Stimulated activated CD8-positive, alpha-beta memory T cell treated with anti-CD3 and anti-CD28 coated beads, Interleukin-7, amount 100 ng/mL, for 4 hours (primary cell): ENCODE measurements at places on chromosomes 1 and 21.

- DNase-seq = no peak
Measured at GRCh38 chr1:232249861-232250777, 379.8 kb downstream of the SIPA1L2 start.

DNA sequence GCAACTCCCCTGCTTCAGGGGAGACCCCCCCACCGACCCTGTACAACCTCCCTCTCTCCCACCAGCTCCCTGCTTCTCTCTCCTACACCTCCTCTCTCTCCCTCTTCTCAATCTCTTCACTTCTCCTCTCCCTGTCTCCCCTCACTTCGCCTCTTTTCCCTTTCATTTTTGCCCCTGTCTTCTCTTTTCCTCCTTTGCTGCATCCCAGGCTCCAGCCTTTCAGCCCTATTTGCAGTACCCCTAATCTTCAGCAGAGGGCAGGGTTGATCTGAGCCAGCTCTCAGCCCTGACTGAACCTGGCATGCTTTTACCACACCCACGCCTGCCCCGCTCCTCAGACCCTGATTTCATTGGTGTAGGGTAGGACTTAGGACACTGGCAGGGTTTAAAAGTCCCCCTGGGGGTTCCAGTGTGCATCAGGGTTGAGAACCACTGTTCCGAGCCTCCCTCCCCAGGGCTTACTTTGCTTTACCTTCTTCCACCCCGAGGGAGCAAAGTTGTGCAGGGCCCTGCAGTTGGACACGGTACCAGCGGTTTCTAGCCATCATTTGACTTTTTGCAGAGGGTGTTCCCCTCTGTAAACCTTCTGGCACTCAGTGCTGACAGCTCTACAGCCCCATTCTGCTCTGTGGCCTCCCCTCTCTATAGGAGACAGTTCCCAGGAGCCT is 67.3 kb upstream of the CNTN2 start:
- DNase-seq = no peak

GRCh38 chr1:12368646-12369045 is 138.8 kb downstream of the VPS13D start:
- no peak for DNase-seq

DNA sequence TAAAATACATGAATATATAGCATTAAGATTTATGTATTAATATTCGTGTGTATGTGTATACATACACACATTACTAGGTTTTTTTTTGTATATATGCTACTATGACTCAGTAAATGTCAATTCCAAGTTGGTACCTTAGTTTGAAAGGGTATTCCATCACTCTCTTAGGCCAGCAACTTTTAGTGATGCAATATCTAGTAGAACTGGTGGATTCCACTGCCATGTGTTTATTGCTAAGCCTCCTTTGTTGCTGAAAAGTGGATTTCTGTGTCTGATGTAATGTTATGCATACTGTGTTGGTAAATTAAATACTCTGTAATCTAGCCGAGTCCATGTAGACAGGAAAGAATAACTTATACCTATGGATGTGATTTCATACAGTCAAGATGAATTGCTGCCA is 16.9 kb upstream of the COL11A1 start:
- no peak for DNase-seq

DNA sequence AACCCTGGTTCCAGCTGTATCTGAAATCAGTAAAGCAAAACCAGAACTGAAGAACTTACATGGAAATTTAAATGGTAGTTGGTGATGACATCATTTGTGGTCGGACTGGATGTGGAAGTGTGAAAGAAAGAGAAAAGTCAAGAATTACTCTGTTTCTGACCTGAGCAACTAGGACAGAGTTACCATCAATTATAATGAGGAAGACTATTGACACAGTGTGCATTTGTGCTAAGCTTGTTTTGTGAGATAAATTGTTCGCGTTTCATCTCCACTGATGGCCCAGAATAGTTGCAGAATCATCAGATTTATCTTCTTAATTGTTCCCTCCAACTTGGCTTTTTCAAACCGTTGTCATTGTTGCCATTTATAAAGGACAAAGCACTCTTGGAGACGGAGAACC is 410.6 kb upstream of the DEPDC1 start:
- DNase-seq = no peak

DNA sequence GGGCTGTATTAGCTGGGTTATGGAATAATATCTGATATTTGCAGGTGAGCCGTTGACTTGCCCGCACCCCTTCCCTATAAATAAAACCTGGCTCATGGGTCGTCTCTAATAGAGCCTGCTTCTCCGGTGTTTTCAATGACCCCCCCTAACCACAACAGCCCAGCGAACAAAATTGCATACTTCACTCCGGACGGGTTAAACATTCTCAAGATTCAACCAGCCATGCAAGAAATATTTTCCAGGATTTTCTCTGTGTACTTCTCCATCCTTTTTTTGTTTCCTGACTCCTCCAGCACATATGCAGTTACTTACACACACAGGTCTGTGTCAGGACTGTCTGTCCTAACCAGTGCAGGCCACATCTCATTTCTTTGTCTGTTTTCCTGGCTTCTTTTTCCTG is 267.7 kb downstream of the ZNF648 start:
- no peak for DNase-seq
